ENCODE measurements at places on chromosomes 4 and X. TPM values are rescaled to one million over a fixed set of nuclear protein-coding genes. Genes with fewer than 3 reads are reported as not detected.

GRCh38 chr4:128866269-128866668 is 56.8 kb downstream of the JADE1 start:
- DNase-seq = no peak

Gene ZNF185
- 0.82 TPM for total RNA-seq

DNA sequence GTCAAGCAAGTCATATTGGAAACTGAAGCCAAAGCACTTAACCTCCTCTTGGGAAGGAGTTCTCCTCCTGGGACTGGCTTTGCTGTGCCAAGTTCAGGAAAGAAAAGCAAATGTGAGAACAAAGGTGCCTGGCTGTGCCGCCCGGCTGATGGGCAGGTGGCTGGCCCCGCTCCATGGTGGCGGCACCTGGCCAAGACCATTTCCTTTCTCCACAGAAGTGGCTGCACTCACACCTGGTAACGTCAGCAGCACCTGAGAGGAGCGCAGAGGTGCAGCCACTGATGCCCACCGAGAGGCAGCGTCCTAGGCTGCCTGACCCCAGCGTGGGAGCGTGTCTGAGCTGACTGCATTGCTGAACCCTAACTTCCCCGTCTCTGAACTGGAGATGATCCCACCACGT is 54.3 kb downstream of the DCTD start:
- no peak for DNase-seq

- DNase-seq = no peak
Measured at GRCh38 chr4:38226170-38226569, 266.0 kb downstream of the PTTG2 start.

DNA sequence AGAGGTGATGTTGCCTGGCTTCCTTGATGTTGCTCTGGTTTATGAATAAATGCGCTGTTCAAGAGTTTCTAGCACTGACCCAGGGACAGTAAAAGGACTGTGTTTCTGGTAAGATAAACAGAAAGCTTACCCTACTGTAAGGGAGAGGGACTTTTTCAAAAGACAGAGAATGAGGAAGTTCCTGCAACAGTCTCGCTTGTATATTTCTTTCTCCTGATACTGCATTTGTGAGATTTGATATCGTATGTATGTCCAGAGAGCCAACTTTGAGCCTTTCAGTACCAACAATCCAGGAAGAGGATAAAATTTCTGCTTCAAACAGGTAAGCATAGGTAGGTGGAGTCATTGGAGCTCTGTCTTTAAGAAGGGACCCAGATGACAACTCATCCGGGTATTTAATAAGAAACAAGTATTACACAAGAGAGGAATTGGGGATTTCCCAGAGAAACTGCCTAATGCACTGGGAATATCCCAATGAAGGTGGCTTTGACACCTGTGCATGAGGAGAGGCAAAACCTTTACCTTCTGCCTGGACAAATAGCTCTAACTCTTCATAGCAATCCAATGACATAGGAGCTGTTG is 773 bp downstream of the DAPP1 start:
- DNase-seq = no peak

Gene TRIM75
- not detected for total RNA-seq

Gene GAGE12J
- total RNA-seq = not detected
